ENCODE measurements at places on chromosomes 3 and 15.

GRCh38 chr3:138205527-138205926 lies 18.4 kb downstream of the ARMC8 start:
- no peak for DNase-seq

DNA sequence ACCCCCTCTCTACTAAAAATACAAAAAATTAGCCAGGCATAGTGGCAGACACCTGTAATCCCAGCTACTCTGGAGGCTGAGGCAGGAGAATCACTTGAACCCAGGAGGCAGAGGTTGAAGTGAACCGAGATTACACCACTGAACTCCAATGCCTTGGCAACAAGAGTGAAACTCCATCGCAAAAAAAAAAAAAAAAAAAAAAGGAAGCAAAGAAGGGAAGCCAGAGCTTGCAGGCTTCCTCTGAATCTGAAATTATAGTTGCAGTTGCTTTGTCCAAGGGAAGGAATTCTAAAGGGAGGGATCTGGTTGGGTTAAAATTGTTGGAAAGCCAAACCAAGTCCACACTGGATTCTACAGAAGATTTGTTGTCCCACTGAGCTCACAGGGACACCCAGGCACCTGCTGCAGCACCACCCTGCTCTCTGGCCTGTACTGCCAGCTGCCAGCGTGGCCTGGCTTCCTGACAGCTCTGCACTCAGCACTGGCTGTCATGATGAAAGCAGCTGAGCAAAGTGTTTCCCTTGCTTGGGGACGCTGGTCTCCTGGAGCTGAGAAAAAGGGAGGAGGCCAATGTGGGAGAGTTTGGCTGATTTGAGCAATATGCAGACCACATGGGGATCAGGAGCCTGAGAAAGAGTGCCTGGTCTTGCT lies 88.8 kb upstream of the HES1 start:
- DNase-seq = peak; percentile 73

DNA sequence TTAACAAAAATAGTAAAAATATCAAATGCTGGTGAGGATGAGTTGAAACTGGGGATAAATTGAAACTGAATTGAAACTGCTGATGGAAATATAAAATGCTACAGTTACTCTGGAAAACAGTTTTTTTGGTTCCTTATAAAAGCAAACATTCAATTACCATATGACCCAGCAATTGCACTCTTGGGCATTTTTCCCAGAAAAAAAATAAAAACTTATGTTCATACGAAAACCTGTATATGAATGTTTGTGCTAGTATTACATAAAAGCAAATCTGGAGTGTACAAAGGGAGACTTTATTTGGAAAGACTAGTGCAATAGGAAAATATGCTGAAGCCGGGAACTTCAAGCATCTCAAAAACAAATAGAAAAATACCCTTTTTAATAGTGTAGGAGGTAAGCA lies 857.9 kb upstream of the CADM2 start:
- DNase-seq = no peak

DNA sequence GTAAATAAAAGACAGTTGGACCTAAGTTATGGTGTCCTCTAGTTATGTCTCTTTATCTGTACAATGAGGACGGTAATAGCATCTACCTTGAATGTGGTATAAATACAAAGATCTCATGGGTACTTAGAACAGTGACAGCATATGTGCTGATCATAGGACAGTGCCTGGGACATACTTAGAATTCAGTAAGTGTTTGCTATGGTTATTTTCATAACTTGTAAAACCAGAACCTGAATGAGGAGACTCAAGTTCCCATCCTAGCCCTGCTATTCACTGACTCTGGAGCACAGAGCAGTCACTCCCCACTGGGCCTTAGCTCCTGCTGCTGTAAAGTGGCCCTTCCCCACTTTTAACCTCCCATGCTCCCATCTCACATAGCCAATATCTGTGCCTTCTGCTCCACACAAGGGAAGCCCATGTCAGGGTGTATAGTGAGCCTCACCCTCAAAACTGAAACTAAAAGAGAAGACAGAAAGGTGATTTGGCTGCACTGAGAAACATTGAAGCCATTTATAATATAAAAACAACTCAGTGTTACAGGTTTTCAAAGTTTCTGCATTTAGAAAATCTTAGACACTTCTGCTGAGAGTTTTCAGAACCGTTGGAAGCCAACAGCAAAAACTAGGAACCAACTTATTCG lies 225.4 kb upstream of the UBE2E2 start:
- DNase-seq = no peak

GRCh38 chr3:136678981-136679380 lies 73.2 kb downstream of the STAG1 start:
- no peak for DNase-seq
